ENCODE measurements at places on chromosomes 6 and 20.

GRCh38 chr6:36688063-36688738, 9.4 kb upstream of the RAB44 start:
- DNase-seq, result no peak

DNA sequence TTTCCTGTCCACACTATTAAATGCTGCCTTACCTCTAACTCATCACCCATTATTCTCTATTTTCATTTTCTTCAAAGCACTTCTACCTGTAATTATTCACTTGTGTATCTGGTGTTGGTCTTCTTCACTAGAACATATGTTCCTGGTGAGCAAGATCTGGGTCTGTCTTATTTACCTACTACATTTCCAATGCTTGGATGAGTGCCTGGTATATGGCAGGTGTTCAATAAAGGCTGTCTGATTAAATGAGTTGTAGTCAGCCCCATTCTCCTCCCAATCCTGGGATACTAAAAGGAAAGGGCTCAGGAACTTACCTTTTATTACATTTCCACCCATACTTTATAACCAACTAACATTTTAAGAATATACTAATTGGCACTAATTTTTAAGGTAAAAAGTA, 61.0 kb downstream of the CEP162 start:
- DNase-seq, result no peak

- no peak for DNase-seq
These were observed 112.8 kb downstream of the INSM1 start for GRCh38 chr20:20480689-20481088.

DNA sequence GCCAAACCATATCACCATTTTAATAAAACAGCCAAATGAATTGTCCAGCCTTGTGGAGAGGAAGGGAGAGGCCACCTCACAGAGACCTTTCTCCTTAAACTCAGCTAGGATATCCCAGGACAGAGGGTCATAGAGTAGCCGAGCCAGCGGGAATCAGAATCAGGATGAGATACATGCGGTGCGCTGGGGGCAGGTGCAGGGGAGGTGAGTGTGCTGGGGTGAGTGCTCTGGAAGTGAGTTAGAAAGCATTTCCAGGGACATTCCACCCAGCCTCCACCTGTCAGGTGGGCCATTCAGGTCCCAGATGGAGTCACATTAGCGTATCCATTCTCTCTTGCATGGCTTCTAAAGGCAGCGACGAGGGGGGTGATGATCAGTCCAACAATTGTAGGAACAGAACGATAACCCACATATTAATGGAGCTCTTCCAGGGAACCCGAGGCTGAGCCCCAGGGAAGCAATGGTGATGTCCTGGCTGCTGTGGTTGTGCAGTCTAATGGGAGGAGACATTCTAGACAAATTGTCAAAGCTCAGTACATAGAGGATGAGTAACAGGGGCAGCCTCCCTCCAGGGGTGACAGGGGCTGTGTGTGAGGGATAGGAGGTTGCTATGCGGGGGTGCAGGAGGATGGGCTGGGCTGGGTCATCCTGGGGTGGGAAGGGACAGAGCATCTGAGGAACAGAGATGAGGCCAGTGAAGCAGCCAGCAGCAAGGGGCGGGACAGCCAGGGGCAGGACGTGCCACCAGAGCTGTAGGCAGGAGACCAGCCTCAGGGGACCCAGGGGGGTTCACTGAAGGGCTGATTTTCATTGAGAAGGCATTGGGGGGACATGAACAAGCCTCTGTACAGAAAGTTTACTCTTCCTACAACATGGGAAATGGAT, 88.7 kb upstream of the FRMD1 start:
- DNase-seq, result no peak

- no peak for DNase-seq
These were observed 384.7 kb upstream of the ID4 start for GRCh38 chr6:19452495-19452894.

- no peak for DNase-seq
These were observed 2.4 kb upstream of the PKHD1 start for GRCh38 chr6:52089758-52090348.

- DNase-seq, result no peak
These were observed 3.3 kb downstream of the ENTPD6 start for GRCh38 chr20:25198663-25199383.

DNA sequence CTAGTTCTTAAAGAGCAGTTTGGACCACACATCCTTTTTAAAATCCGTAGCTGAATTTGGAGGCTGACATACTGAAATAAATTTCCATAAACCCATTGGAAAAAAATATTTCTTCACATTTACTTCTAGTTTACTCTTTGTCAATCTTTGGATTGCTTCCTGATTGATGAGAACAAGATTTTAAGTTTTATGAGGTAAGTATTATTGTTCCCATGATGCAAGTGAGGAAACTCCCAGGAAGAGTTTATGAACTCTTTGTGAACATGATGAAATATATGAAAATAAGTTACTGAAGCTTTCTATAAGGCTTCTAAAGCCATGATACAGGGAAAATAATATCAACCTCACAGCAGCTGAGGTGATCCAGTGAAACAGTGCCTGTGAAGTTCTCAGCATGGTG, 320.0 kb downstream of the GJA1 start:
- no peak for DNase-seq

GRCh38 chr20:35473684-35474083, 18.3 kb downstream of the CEP250 start:
- DNase-seq, result no peak

DNA sequence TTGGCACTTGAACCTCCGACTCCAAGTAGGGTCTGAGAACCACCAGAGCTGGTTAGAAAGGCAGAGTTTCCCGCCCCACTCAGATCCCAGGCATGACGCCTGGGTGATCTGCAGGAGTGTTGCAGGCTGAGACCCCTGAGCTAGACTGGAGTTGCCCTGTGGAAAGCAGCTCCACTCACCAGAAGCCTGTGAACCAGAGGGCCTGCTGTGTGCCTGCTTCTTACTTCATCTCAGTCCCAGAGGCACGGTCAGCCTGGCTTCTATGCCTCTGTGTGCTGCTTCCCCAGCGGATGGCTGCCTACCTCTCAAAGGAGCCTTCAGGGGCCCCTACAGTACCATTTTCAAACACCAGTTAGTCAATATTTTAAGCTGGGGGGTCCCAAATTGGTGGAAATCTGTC, 15.6 kb upstream of the CCN6 start:
- DNase-seq, result no peak

DNA sequence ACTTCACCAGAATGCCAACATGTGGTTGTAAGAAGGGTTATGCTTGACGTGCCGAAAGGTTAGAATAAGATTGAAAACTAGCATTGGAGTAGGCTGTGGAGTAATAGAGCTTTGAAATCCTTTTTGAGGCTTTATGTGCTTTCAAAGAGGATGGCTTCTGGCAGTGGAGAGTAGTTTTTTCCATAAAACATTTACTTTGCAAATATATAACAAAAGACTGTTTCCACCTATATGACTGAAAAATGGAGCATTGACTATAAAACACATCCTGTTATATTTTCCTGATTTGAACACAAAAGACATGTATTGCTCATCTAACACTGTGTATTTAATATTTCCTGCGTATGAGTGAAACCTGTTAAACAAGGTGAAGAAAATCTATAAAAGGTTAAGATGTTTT, 38.8 kb downstream of the ZFAND3 start:
- DNase-seq, result no peak

- no peak for DNase-seq
These were observed 181.0 kb downstream of the ZMYND8 start for GRCh38 chr20:47175493-47175892.

GRCh38 chr6:97842521-97842920, 559.5 kb upstream of the MMS22L start:
- DNase-seq, result no peak

DNA sequence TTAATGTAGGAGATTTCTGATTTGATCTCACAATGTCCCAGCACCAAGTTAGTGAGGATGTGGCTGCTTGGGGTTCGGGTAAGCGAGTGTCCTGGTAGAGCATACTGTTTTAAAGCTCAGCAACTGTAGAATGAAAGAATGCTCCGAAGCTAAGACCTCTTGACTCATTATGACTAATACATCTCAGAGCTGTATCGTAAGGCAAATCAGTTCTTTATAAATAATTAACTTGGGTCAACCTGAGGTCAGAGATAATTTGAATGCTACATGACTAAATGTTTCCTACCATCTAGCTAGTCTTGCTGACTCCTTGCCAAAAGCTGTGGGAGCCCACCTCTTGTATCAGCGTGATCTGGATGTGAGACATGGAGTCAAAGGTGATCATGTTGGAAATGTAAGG, 128.8 kb upstream of the PDE7B start:
- peak; percentile 98 for DNase-seq

DNA sequence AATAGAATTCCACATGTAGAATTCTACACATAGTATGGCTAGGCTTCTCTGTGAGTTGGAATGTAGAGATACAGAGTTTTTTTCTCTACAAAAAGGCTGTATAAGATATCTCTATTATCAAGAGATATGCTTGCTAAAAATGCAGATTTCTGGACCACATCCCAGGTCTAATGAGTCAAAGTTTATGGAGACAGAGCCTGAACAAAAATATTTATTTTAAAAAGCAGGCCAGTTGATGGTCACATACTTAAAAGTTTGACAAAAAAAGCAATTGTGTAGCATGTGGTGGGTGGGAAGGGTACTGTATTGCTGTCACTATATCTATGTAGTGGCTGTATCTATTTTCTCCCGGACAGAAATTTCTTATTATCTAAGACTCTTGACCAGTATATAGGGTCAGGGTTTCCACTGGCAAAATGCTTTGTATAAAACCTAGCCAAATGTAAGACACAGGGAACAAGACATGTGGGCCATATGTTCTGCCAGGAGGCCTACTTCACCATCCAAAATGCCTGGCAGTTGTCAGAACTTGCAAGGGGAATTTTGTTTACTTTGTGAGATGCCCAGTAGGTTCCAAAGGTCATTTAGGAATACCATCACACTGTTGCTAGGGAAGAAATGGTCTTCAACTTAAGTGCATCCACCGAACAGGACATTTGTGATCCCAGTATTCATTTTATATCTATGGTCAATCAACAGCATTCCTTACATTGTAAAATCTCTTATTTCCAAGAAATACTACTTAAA, 60.6 kb downstream of the SHPRH start:
- DNase-seq, result no peak

DNA sequence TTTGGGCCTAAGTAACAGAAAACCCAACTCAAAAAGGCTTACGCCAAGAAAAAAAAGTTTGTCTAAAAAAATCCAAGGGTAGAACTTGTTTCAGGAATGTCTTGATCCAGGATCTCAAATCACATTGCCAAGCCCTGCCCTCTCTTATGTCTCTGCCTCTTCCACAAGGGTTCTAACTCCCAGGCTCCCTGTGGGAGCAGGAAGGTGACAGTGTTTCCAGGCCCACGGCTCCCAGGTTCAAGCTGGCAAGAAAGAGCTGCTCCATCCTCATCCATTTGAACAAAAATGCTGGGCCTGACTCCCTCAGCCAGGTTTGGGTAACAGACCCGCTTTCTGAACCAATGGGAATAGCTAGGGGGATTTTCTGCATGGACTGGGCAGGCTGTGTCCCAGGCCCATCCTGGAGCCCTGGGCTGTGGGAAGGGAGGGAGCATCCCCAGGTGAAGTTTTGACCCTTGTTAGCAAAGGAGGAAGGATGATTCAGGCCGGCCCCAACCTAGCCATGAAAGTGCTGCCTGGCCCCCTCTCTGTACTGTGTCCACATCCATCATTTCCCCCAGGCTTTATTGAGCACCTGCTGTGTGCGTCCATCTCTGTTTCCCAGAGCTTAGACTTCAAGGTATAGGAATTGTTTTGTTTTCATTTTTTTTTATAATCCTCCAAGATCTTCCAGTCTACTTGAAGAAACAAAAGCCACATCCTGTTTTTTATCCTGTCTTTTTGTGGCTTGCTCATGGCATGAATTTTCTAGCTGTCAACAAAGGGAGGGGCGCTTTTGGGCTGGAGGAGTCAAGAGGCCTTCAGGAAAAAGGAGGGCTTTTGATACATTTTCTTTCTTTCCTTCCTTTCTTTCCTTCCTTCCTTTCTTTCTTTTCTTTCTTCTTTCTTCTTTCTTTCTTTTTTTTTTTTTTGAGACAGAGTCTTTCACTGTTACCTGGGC, 159.8 kb downstream of the TFAP2C start:
- DNase-seq, result no peak

GRCh38 chr6:68343901-68344300, 291.2 kb upstream of the ADGRB3 start:
- DNase-seq, result no peak

DNA sequence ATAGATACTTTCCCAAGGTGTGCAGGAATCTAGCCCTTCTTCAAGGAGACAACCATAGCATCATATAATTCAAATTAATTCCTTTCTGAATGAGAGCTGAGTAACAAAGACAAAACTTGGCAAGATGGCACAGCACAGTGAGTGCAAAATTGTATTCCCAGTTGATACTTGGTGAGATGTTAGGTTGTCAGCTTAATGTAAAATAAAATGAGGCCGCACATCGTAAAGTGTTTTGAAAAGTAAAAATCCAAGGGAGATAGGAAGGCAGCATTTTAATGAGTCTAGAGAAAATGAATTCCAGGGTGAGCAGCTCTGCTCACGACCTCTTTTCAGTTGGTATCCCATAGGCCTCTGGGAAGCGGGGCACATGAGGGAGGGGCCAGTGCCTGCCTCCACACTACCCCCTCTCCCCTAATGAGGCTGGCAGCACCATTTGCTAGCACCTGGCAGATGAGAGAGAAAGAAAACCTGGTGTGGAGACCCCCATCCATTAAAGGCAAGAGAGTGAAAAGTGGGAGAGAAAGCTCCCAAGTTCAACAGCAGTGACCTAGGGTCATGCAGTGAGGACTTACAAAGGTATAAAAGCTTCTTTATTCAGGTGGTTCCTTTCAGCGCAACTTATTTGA, 158.4 kb downstream of the BTBD9 start:
- DNase-seq, result no peak

DNA sequence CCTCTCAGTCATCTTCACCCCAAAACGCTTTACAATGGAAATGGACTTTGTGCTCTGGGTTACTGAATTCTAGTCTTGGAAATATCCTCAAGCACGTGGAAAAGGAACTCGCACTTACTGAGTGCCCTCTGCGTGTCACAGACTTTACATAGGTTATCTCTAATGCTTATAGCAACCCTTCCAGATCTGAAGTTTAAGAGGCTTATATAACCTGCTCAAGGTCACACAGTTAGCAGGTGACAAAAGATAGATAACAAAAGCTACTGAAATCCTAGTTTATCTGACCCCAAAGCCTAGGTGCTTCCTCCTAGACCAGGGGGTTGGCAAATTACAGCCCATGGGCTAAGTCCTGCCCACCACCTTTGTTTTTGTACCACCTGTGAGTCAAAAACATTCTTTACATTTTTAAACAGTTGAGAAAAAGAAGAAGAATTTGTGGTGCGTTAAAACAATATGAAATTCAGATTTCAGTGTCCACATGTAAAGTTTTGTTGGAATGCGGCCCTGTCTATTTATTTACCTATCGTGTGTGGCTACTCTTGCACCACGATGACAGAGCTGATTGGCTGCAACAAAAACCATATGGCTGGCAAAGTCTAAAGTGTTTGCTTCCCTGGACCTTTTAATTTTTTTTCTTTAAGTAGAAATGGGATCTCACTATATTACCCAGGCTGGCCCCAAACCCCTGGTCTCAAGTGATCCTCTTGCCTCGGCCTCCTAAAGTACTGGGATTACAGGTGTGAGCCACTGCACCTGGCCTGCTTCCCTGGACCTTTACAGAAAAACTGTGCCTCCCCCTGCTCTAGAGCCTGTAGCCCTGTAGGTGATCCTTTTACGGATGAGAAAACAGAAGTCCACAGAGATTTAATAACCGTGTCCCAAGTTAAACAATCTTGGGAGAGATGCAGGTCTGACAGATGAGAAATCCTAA, 110.2 kb upstream of the RREB1 start:
- DNase-seq, result no peak
